Stimulated activated CD8-positive, alpha-beta memory T cell treated with anti-CD3 and anti-CD28 coated beads, Interleukin-7, amount 100 ng/mL, for 24 hours (primary cell): ENCODE measurements at places on chromosomes 7 and 10.

DNA sequence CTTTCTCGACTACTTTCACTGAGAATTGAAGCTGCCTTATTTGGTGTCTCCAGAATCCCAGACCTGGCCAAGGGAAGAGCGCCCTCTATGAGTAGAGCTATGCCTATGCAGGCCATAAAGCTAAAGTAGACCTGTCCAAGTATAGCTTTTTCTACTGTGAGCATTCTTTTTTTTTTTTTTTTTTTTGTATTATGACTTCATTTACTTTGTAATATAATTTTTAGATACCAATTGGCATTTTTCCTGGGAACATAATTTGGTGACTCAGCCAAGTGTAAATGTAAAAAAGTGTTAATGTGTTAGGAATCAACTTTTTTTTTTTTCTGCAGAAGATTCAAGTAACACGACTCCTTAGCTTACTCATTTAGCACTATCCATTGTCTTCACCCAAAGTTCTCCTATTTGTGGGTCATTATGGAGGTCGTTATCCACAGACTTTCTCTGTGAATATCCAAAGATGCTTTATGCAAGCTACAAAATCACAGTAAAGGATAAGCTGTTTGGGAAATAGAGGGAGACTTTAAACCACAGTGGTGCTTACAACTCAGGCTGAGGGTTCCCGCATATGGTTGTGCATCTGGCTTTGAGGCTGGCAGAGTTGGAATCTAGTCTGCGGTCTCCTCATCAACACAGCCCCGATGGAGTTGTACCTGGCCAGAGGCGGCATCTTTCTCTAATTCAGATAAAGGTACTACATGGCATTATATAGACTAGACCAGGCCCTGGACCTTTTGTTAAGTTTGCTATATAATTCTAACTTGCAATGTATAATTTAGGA lies 1040.2 kb upstream of the SORCS1 start:
- DNase-seq = no peak

DNA sequence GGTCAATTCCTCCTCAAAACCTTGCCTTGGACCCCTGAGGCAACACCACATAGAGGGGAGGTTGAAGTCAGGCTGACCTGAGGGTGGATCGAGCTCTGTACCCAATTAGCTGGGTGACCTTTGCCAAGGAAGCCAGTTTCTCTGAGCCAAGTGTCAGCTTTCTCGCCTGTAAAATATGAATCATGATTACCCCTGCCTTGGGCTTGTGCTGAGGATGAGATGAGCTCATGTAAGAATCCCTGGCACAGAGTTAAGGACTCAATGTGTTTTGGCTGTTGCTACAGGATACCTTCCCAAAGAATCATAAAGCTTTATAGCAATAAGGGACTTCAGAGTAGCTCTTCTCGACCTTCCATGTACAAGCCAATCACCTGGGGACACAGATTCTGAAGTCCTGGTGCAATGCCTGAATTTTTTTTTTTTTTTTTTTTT lies 43.5 kb upstream of the CACUL1 start:
- no peak for DNase-seq

DNA sequence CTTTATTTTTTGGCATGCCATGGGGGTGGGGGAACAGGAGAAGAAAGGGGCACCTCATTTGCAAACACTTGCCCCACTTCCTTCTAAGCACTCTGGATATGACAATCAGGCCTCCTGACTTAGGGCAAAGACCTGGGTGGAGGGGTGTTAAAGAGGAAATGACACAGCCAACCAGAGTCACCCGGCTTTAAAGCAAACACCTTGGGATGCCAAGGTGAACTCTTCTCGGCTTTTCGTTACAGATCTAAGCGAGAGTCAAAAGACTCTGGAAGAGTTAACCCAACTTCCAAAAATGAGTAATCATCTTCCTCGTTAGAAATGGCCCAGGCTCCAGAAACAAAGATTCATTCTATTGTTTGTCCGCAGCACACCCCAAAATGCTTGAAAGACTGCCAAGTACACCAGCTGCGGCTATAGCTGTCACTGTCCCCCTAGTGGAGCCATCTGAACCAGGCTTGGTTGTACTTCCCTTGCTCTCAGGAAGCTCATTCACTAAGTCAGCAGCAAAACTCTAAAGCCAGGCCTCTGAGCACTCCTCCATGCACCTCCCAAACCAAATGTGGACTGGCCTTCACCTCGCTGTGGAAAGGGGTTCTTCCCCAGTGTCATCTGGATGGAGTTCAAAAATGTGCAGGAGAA lies 24.8 kb downstream of the FAM53B start:
- no peak for DNase-seq

- DNase-seq = no peak
These were observed 99.4 kb upstream of the CTTNBP2 start for GRCh38 chr7:117972606-117973005.

- no peak for DNase-seq
These were observed 25.8 kb downstream of the EMX2 start for GRCh38 chr10:117568334-117568733.

- no peak for DNase-seq
These were observed 27.4 kb upstream of the DGKI start for GRCh38 chr7:137873979-137874777.

DNA sequence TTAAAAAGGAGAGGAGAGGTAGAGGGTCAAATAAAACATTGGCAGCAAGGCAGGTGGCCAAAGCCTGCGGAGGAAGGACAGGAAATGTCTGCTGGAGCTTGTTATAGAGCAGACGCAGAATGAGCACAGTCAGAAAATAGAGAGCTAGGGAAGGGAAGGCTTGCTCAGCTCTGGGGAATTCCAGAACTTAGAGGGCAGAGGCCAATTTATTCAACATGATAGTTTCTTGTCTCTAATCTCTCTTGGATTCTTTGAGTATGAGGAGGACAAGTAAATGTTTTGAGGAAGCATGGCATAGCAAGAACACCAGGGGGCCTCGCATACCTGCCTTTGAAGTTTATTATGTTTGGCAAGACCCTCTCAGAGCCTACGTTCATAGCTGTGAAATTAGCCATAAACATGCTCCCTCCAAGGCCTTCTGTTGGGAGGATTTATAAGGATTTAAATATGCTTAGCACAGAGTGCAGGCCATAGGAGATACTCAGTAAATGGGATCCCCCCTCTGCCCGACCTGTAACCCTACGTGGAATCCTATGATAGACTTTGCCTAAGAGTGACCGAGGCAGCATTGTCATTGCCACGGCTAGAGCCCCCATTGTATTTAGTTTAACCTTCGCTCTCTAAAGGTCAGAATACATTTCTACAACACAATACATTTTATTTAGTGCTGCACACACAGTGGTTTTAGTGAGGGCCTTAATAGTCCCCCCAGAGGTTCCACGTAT lies 293.9 kb downstream of the CCDC3 start:
- DNase-seq = no peak

DNA sequence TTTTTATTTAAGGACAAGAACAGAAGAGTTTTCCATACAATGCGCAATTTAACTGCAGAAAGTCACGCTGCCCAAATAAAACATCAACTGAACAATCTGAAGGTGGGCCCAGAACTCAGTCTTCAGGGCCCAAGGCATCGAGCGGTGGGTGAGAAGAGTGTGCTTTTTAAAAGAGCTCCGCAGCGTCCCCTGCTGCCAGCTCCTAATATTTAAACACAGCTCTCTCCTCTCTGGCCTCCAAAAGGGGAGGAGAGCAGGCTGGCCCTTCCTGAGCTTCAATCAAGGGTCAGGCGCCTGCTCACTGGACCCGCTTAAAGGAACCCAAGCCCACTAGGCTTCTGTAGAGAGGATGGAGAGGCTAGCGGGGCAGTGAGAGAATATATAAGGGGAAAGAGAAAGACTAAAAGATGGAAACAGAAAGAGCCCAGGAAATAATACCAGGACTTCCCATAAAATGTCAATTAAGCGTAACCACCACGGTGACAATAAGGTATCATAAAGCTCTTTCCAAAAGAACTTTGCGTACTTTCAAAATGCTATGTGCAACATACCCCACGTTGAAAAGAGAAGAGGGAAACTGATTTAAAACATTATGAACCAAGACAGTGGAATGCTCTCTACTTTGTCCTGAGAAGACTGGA lies 2.8 kb downstream of the FAM53B start:
- peak; percentile 56 for DNase-seq

DNA sequence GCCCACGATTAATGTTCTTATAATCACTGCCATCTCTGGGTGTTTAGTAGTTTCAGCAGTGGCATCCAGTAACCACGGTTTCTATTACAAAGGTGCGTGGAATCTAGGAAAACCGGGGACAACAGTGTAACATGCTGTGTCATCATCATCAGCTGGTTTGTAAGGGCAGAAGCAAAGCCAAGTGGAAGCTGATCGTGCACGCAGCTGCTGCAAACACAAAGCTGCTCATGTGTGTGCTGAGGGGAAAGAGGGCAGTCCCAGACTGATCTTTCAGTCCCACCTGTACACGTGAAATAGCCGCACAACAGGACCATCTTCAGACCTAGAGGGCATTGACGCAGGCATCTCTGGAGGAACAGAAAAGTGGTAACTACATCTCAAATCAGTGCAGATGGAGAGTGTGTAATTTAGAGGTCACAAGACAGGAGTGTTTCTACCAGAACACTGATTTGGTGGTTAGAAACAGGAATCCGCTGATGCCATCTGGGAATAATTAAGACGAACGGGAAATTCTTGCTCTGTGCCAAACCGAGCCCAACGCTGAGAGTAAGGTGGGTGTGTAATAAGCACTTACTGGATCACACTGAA lies 13.4 kb downstream of the ANKRD16 start:
- DNase-seq = no peak

GRCh38 chr7:140478246-140479061 lies 851 bp downstream of the MKRN1 start:
- DNase-seq = no peak

- no peak for DNase-seq
These were observed 30.9 kb downstream of the SCIN start for GRCh38 chr7:12601302-12601869.
